ENCODE measurements at places on chromosomes 12 and 14. TPM values are rescaled to one million over a fixed set of nuclear protein-coding genes. Genes with fewer than 3 reads are reported as not detected.

Gene GPR65
- not detected for total RNA-seq

Gene POC1B
- 10.4 TPM for total RNA-seq

Gene CIDEB
- 1.3 TPM for total RNA-seq

Gene MYO1H
- not detected for total RNA-seq

Gene ADCY4
- 0.16 TPM for total RNA-seq

Gene CLEC4A
- total RNA-seq, result not detected

Gene PYM1
- total RNA-seq, result 23.0 TPM

Gene TDRD9
- 0.76 TPM for total RNA-seq

Gene KRT86
- total RNA-seq, result 0.16 TPM

Gene C14orf132
- total RNA-seq, result 5.7 TPM

Gene KRT72
- total RNA-seq, result not detected

Gene TMEM63C
- 1.8 TPM for total RNA-seq

Gene KLRC2
- total RNA-seq, result not detected

Gene TCL1B
- total RNA-seq, result not detected

Gene LRTM2
- not detected for total RNA-seq

All from mesangial cell (primary cell).